Erythroblast (primary cell): ENCODE measurements at places on chromosomes 11 and 22.
A peak's percentile ranks its signal among the peaks of the same experiment; 100 is the strongest.

DNA sequence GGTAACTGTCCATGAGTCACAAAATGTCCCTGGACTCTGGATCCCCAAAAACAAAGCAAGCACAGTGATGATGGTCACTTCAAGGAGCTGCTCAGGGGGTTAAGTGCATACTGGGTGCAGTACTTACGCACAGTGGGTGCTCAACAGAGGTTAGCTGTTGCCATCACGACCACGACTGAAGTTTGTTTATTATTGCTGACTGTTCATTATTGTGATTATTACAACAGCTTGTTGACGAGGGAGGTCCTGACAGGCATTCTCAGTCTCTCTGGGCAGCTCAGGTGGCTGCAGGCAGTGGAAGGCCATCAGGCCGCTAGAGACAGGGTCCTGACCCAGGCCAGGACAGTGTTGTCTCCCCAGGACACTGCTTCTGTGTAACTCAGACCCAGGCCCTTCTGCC lies 418.8 kb downstream of the SHANK2 start:
- no peak for DNase-seq

GRCh38 chr22:45645526-45646414 lies 25.9 kb upstream of the ATXN10 start:
- peak; percentile 82 for DNase-seq

GRCh38 chr11:128365044-128365443 lies 222.3 kb downstream of the ETS1 start:
- no peak for DNase-seq

DNA sequence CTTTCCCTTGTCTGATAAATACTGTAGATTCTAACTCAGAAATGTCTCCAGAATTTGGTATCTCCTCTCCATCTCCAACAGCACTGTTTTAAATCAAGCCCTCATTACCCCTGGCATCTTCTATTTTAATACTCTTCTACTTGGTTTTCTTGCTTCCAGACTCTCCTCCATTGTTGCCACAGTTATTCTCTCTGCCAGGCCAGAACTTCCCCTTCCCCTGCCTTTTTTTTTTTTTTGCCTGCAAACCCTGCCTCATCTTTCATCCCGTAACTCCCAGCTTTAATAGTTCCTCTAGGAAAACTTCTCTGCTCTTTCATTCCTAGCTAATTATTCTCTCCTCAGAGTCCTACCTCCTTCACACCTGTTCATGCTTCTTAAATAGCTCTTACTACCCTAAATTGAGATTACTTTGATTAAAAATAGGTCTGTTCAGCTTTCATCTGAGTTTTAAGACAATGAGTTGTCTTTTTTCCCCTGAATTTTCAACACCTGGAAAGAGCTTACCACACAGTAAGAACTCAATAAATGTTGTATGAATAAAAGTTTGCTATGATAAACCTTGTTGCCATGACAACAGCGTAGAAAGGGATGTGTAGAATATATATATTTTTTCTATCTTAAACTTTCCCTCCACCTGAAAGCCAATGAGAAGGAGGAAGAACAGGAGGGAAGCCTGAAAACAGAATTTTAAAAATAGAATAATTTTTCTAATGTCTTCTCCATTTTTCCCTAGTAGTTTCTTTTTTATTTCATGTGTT lies 3.6 kb downstream of the IL18 start:
- DNase-seq = no peak

GRCh38 chr11:37370817-37371216 lies 772.8 kb upstream of the RAG2 start:
- no peak for DNase-seq

GRCh38 chr11:19577391-19577975 lies 135.2 kb upstream of the NAV2 start:
- DNase-seq = no peak

- peak; percentile 72 for DNase-seq
Measured at GRCh38 chr22:45636683-45637082, 35.0 kb upstream of the ATXN10 start.

DNA sequence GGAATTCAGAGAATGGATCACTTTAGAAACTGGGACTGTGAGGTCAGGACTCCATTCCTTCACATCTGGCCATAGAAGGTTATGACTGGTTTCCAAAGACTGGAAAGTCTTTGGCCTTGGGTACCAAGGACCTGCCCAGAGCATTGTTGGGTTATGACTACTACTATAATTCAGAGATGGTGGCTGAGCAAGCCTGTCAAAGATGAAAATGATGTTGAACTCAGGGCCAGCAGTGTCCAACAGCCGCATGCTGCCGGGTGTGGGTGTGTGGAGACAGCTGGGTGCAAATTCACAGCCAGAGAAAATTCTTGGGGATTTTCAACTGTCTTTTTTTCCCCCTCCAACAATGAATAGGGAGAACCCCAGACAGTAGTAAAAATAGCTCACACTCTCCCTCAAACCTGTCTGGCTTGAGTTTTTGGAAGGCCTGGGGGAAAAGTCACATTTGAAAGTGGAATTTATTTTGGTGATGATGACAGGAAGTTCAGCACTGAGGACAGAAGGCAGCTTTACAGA lies 166.8 kb upstream of the NCAM1 start:
- no peak for DNase-seq

DNA sequence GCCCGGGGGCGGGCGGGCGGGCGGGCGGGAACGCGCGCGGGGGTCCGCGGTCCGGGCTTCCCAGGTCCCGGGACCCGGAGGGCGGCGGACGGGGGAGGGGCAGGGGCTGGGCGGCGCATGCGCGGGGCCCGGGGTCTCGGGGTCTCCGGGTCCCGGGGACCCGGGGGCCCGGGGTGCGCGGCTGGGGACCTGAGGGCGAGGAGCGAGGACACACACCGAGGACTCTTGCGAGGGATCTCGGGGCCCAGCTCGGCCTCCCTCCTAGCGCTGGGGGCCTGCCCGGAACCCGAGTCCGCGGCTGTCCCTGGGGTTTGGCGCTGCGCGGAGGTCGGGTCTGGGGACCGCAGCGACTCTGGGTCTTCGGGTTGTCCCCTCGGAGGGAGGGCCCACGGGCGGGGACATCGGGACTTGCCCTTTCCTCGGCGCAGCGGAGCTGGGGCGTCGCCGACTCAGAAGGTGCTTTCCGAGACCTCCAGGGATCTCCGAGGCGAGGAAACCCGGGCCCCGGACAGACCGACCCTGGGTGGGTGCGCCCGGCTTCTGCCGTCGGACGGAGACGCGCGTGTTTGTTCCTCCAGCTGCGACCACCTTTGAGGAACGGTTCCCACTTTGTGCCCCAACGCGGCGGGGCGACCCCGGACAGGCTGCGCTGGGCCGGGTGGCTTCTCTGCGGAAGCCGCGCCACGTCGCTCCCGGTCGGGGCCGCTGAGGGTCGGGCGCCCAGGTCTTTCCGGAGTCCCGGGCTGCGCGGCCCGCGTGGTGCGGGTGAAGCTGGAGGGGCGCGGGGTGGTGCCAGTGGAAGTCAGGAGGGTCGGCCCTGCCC lies 540 bp downstream of the PPARA start:
- DNase-seq = peak; percentile 69

GRCh38 chr22:23497016-23497885 lies 82.8 kb downstream of the IGLL1 start:
- DNase-seq = no peak

DNA sequence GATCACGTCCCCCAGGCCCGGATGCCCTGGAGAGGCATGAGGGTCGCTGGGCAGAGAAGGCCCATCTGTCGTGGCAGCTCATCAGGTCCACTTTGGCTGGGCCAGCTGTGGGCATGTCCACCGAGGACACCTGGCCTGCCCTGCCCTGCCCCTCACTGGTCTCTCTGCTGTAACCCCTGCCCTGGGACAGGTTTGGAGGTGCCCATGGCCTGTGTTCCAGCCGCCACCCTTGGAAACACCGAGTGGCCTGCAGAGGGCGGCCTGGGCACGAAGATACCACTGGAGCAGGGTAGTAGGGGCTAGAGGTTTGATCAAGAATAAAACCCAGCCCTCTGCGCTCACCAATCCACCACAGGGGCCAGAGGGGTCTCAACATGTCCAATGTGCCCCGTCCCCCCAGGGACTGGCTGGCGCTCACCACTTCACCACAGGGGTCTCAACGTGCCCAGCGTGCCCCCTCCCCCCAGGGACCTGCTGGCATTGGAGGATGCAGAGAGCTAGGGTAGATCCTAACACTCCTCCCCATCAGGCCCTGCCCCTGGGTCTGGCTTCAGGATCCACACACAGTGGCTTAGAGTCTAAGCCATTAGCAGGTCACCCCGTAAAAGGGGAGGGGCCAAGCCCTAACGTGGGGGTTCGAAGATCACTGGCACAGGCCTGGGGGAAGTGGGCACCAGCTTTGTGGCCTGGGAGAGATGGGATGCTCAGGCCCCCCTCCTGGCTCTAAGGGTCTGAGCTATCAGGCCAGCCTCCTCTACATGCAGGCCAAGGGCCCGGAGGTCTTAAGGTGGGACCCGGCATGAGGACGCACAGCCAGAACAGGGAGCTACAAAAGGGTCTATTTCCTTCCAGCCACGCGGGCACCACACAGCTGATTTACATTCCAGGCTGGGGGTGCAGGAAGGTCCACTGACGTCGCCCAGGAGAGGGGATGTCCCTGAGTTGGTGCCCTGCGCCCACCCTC lies 1.3 kb upstream of the HDAC10 start:
- peak; percentile 53 for DNase-seq

- no peak for DNase-seq
Measured at GRCh38 chr11:109155291-109155690, 266.7 kb upstream of the C11orf87 start.

GRCh38 chr11:64888729-64889511 lies 10.5 kb upstream of the EHD1 start:
- DNase-seq = peak; percentile 98

GRCh38 chr11:102430158-102430836 lies 22.3 kb downstream of the TMEM123 start:
- DNase-seq = no peak

DNA sequence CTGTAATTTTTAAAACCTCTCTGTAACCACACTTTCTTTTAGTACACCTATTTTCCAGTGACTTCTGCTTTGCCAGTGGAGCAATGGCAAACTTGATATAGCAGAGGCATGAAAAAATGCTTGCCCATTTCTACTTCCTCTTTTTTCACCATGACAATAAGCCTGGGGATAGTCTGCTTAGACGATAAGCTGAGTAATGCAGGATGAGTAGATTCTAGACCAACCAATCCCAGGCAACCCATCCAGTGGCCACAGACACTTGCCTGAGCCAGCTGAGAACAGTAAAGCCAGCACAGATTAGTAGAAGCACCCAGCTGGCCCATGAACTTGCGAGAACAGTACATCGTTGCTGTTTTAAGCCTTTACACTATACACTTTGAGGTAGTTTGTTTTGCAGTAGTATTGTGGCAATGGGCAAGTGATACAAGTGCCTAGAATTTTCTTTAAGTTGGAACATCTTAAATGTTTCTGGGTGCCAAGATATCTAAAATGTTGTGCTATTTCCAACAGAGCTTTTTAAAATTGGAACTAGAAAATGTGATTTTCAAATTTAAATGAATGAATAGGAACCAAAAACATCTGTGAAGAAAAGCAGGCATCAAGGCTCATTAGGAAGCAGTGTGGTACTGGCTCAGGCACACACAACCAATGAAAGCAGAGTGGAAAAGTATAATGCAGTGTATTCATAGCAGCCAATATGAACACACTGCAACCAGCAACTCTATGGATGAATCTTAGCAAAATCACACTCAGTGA lies 37.7 kb downstream of the DDI1 start:
- DNase-seq = no peak

DNA sequence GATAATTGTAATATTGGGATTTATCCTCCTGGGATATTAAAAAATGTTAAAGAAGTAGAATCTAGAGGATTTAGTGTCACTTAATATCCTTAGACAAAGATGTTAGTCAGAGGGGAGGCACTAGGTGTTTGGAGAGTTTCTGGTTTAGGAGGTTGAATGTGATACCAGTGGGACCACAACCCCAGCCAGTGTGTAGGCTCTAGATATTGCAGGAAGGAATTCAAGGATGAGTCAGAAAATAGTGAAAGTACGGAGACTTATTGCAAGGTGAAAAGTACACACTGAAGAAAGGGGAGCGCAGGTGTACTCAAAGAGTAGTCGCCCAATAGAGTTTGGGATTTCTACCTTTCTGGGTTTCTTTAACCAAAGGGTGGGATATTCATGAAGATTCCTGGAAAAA lies 5.7 kb upstream of the TMEM41B start:
- DNase-seq = no peak
